Calu3 (cell line): ENCODE measurements at places on chromosomes 12 and 14. TPM values are rescaled to one million over a fixed set of nuclear protein-coding genes. Genes with fewer than 3 reads are reported as not detected.
A peak's percentile ranks its signal among the peaks of the same experiment; 100 is the strongest.

ASPG gene
- total RNA-seq: not detected in 2 replicates

CLEC14A gene
- not detected in 2 replicates for total RNA-seq

PSMC6 gene
- 104 TPM in 2 replicates for total RNA-seq

SERPINA5 gene
- total RNA-seq: 20.7 and 21.6 TPM in 2 replicates

GRCh38 chr14:58280954-58281787 is 17.2 kb upstream of the ARID4A start:
- peak; percentile 66 for DNase-seq

- DNase-seq: peak; percentile 56
Measured at GRCh38 chr12:55974308-55974730, 441 bp downstream of the RAB5B start.

DNA sequence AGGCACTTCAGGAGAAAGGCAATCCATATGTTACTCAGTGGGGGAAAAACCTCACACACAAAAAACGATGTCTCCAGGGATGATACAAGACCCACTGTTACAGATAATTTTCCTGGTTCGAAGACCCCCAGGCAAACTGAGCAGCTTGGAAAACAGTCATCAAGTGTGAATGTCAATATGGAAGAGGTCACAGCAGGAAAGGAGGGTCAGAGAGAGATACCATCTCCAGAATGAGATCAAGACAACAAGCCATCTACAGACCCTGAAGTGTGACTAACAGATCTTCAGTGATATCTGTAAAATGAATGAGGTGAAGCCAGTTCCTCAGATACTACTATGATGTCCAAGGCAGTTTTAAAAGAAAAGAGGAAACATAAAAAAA is 28.6 kb downstream of the GNS start:
- no peak for DNase-seq

DNA sequence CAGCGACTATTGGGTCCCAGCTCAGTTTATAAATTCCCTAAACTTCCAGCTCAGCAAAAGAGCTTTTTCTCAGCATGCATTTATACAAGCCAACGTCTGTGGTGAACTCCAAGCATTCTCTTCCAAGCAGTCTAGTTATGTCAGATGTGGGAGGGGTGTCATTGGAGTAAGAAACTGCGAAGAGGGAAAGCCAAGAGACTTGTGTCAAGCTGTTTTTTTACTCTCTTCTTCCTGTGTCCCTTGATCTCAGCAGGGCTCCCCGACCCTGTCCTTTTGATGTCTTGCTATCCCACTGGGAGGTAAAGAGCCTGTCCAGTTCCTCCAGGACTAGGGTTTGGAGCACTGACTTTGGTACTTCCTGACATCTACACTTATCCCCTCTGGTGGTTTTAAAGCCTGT is 69.0 kb downstream of the PPM1H start:
- DNase-seq: no peak

- DNase-seq: peak; percentile 88
Measured at GRCh38 chr12:56634837-56635791, 5.0 kb upstream of the BAZ2A start.

DNA sequence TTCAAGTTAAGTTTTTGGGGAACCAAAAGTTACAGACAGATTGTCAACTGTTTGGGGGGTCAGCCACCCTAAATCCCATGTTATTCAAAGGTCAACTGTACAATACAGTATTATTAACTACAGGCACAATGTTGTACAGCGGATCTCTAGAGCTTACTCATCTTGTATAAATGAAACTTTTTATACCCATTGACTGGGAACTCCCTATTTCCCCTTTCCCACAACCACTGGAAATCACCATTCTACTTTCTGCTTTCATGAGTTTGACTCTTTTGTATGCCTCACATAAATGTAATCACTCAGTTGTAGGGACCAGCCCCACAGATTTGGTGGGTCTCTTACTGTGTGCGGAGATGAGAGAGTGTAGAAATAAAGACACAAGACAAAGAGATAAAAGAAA is 57.8 kb downstream of the SLCO1B3 start:
- no peak for DNase-seq

- DNase-seq: no peak
Measured at GRCh38 chr12:28975564-28976340, 173.3 kb upstream of the FAR2 start.

GRCh38 chr12:57782243-57782607 is 362 bp upstream of the TSFM start:
- no peak for DNase-seq

GRCh38 chr14:26381405-26381804 is 216.4 kb downstream of the NOVA1 start:
- DNase-seq: no peak

DNA sequence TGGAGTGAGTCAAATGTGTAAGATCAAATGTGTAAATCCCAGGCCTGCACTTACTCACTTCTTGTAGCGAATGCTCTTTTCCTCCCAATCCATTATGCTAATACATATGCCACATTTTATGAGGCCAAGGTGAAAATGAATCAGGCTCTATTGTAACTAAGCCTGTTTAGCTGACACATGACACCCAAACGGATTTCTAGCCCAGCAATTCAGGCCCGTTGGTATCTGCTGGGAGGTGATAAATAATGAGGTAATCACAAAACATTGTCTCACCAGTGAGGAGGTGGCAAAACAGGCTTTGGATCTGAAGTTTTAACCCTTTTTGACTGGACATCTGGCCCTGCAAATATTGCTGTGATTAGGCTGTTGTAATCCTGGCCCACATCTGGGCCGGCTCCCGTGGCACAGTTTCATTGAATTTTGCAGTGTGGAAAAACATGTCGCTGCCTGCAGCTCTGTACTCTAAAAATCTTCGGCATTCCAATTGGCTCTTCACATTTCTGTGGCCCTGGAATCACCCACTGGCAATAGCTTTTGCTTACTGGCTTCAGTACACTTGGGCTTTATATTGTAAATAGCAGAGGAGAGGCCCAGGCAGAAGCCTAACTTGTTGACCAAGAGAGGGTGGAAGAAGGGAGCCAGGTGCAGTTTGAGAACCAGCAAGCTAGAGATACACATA is 106.1 kb downstream of the PAX9 start:
- peak; percentile 32 for DNase-seq
